Suppressor macrophage treated with lipopolysaccharide for 1 hour (primary cell): ENCODE measurements at places on chromosomes 3 and 15.

DNA sequence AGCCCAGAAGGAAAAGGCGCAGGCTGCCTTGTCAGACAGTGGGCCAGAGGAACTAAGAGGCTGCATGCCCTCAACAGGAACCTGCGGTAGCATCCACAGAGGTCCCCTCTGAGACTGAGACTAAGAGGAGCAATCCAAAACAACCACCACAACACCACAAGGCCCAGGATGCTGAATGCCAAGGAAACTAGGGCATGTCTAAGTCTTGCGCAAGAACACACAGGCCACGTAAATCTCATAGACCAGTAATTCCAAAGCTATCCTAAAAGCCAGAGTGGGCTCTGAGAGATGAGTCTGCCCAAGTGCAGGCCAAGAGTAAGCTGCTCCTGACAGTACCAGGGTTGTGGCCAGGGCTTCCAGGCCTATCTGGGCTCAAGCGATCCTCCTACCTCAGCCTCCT is 12.9 kb downstream of the MON1A start:
- DNase-seq, result no peak

DNA sequence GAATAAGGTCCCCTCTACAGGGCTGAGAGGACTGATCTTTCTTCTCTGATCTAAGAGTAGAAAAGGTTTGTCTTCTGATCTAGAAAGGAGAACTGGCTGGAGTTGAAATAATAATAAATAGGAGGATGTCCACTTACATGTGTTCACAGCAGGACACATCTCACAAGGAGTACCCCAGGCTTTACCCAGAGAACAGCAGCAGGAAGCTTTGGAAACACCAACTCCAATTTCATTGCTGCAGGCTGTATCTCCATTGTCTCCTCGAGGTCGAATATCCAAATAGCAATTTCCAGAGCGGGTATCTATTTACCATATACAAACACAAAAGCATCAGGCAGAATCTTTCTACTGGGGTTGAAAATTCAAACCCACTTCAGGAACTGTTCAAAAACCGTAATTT is 136.6 kb downstream of the DUT start:
- DNase-seq, result no peak

GRCh38 chr3:143302638-143303171 is 183.1 kb downstream of the CHST2 start:
- DNase-seq, result peak; percentile 21

DNA sequence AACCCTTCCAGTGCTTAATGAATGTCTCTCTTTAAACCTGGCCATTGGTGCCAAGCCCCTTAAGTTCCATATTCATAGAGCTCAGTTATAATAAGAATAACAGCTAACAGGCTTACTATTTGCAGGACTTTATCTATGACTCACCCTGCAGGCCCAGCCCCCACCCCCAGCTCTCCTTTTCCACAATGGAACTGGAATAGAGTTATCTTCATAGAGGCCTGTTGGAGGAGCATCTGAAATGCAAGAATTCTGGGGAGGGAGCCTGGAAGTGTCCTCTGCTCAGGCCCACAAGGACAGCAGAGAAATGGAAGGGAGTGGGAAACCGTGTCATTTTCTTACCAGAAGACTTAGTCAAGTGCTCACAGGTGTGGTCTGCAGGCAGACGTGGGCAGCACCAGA is 52.8 kb downstream of the SEMA5B start:
- no peak for DNase-seq

DNA sequence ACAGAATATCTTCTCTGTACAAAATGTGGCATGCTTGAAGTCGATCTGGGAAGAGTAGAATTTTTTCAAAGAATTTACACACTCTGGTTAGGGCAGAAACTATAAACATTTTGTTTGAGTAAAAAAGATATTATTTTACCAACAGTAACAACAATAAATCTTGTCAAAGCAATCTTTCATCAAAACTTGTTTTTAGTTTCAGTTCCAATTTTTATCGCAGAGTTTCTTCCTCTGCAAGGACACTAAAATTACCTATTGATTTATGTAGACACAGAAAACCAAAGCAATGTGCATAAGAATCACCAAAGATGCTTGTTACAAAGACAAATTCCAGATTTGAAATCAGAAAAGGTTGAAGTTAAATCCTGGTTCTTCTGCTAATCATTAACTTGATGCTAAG is 61.9 kb downstream of the CGGBP1 start:
- DNase-seq, result no peak

- DNase-seq, result no peak
Measured at GRCh38 chr3:173660645-173661299, 263.2 kb downstream of the NLGN1 start.

GRCh38 chr15:60396560-60396957 is 1.2 kb downstream of the ANXA2 start:
- no peak for DNase-seq

- DNase-seq, result peak; percentile 54
Measured at GRCh38 chr15:70236341-70237086, 138.8 kb upstream of the TLE3 start.

DNA sequence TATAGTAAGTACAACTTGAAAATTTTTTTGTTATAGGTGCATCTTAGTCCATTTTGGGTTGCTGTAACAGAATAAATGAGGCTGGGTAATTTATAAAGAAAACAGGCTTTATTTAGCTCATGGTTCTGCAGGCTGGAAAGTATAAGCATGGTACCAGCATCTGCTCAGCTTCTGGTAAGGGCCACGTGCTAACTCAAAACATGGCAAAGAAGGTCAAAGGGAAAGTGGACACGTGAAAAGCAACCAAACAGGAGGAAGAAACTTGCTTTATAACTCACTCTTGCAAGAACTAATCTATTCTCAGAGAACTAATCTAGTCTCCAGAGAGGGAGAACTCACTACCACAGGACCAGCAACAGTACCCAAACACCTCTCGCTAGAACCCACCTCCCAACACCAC is 9.1 kb downstream of the HDGFL3 start:
- no peak for DNase-seq
